ENCODE measurements at places on chromosomes 16 and 17.

DNA sequence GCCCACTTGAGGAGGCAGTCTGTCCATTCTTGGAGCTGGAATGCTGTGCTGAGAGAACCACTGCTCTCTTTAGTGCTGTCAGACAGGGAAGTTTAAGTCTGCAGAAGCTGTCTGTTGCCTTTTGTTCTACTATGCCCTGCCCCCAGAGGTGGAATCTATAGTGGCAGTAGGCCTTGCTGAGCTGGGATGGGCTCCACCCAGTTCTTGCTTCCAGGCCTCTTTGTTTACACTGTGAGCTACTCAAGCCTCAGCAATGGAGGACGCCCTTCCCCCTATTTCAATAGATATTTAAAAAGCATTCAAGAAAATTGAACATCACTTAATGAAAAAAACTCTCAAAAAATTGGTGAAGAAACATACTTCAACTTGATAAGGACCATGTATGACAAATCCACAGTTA lies 313.5 kb downstream of the PHKB start:
- peaks cover 7% of the 10 kb centered on the region for H3K4me1 ChIP-seq
- no peak overlapping the region for H3K27ac ChIP-seq
- DNase-seq = no peak

- no peak overlapping the region for H3K4me3 ChIP-seq
- H3K36me3 ChIP-seq = no peaks in the 10 kb centered on the region
- H3K4me1 ChIP-seq = no peaks in the 10 kb centered on the region
- DNase-seq = no peak
- no peak overlapping the region for H3K27ac ChIP-seq
- H3K27me3 ChIP-seq = peaks cover 4% of the 10 kb centered on the region
Observed at GRCh38 chr17:57207396-57207795, 48.9 kb upstream of the MSI2 start.

- H3K4me3 ChIP-seq = peak overlapping the region; percentile 75
- H3K36me3 ChIP-seq = peaks cover 12% of the 10 kb centered on the region
- no peaks in the 10 kb centered on the region for H3K27me3 ChIP-seq
Observed at GRCh38 chr17:4808378-4808767, 1.4 kb downstream of the PLD2 start.

DNA sequence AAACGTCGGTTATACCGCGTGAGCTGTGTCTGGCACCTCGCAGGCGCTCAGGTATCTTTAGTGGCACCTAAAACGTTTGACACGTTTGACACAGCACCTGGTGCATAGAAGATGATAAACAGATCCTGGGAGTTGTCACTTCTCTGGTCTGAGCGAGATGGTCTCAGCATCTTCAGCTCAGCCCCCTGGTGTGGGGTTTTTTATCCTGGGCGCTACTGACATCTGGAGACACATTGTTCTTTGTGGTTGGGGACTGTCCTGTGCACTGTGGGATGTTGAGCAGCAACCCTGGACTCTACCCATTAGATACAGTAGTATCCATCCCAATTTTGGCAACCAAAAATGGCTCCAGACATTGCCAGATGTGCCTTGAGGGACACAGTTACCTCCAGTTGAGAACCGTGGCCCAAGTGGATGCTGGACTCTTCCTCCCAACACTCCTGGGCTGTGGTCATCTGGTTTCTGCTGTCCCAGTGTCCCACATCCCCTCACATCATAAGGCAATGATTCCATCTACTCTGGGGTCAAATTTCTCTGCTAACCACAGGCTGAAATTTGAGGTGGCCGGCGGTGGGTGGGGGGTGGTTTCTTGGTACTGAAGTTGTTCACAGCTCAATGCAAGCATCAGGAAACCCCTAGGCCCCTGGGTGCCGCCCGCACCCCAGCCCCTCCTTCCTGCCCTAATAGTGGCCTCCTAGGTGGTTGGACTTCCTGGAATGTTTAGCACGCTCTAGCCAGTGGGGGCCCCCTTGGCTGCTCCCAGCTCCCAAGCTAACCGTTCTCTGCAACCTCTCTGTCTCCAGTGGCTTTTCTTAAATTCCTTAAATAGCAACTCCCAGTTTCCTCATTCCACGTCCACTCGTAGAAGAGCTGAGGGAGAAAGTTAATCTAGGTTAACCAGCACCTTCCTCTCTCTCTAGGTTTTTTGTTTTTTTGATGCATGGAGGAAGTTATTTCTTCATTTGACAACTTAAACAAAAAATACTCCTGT lies 124.8 kb downstream of the ABCC1 start:
- peaks cover 2% of the 10 kb centered on the region for H3K4me1 ChIP-seq
- H3K27me3 ChIP-seq = no peaks in the 10 kb centered on the region
- peaks cover 89% of the 10 kb centered on the region for H3K36me3 ChIP-seq
- H3K27ac ChIP-seq = no peak overlapping the region
- no peak for DNase-seq
- no peak overlapping the region for H3K4me3 ChIP-seq

DNA sequence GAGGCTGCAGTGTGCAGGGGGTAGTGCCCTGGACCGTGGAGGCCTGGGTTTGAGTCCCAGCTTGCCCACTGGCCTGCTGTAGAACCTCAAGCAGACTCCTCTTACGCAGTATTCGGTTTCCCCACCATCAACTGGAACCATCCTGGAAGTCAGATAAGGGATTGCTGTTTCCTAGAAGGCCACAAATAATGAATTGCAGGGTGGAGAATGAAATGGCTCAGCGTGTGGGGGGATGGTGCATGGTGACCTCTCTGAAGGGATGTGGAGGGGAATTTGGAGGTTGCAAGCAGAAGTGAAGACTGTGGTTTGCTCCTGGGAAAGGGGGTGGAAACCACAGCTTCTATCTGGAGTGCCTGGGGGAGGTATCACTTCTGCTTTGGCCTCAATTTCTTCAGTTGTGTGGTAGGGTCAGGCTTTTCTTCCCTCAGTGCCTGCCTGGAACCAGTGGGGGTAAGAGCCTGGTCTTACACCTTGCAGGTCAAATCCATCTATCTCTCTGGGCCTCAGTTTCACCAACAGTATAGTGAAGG lies 1.7 kb downstream of the ADGRG5 start:
- peak overlapping the region; percentile 68 for H3K4me3 ChIP-seq
- no peaks in the 10 kb centered on the region for H3K27me3 ChIP-seq
- peaks cover 58% of the 10 kb centered on the region for H3K4me1 ChIP-seq
- DNase-seq = no peak
- H3K36me3 ChIP-seq = no peaks in the 10 kb centered on the region

Data from activated T-cell treated with anti-CD3 and anti-CD28 coated beads, Interleukin-2, amount 50 U/mL, for 24 hours (primary cell).